Sciatic nerve (tissue), 2 donors: ENCODE measurements at places on chromosomes 16 and 17. TPM values are rescaled to one million over a fixed set of nuclear protein-coding genes. Genes with fewer than 3 reads are reported as not detected.

The NPIPB2 gene
- total RNA-seq, result 11.9 TPM

The LYRM1 gene
- total RNA-seq, result 25.6 TPM

The NHLRC4 gene
- 1.2 TPM for total RNA-seq

GRCh38 chr16:56408379-56409098 lies 16.8 kb downstream of the AMFR start:
- DNase-seq, result no peak

- DNase-seq, result no peak
These were observed 73.5 kb downstream of the GTF3C1 start for GRCh38 chr16:27476240-27476639.

GRCh38 chr17:49074851-49075540 lies 57.6 kb upstream of the B4GALNT2 start:
- no peak for DNase-seq
